ENCODE measurements at places on chromosomes 13 and 19.

GRCh38 chr13:97512732-97513131, 78.8 kb downstream of the RAP2A start:
- DNase-seq: no peak

DNA sequence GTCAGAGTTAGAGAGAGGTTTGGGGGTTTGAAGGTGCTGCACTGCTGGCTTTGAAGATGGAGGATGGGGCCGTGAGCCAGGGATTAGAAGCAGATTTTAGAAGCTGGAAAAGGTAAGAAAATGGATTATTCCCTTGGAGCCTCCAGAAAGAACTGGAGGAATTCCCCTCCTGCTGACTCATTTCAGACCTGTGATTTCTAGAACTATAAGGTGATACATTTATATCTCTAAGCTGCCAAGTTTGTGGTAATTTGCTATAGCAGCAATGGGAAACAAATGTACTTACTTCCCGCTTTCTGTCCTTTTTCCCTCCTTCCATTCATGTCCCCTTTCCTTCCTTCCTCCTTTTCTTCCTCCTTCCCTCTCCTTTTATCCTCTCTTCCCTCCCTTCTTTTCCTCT, 78.5 kb upstream of the PCDH8 start:
- no peak for DNase-seq

DNA sequence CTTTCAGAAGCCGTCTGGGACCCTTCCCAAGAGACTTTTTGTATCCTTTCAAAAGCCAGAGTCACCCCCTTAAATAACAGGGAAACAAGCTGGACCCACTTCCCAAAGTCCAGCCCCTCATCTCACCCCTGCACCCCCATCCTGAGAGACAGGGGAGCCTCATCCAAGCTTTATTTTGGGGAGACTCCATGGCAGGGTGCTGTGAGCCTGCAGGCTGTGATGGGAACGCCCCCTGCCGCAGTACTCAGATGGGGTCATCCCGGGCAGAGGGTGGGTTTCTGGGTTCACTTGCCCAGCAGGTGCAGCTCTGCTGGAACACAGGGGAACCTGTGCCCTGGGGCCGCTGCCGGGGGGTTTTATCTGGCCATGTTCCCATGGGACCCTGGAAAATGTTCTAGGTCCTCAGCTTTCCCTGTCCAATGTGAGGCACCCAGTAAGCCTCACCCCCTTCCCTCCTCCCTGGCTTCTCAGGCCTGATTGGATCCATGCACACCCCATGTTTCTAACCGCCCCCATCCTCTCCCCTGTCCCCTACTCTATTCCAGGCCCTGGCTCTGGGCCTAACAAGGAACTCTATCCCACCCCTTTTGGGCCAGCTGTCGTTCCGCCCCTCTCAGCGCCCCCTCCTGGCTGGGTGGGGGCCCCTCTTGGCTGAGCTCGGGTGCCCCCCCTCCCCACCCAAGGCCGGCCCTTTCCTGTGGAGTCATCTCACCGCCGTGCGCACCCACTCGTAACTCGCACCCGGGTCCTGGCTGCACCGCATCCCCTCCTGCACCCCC, 1.0 kb downstream of the HIF3A start:
- DNase-seq: peak; percentile 92

DNA sequence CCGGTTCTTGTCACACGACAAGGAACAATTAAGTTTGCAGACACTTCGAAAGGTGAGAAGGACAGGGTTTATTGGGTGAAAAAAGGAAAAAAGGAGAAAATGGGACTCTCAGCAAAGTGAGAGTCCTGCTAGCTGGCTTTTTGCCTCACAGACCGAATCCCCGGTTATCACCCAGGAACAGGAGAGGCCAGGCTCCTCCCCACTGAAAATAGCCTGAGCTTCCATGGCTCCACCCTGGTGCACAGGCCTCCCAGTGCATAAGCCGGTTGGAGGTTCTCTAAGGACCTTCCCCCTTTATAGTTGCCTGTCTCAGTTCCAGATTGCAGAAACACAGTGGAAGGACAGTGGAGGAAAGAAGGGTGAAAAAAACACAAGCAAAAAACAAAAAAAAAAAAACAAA, 571.7 kb downstream of the KCTD12 start:
- DNase-seq: no peak

DNA sequence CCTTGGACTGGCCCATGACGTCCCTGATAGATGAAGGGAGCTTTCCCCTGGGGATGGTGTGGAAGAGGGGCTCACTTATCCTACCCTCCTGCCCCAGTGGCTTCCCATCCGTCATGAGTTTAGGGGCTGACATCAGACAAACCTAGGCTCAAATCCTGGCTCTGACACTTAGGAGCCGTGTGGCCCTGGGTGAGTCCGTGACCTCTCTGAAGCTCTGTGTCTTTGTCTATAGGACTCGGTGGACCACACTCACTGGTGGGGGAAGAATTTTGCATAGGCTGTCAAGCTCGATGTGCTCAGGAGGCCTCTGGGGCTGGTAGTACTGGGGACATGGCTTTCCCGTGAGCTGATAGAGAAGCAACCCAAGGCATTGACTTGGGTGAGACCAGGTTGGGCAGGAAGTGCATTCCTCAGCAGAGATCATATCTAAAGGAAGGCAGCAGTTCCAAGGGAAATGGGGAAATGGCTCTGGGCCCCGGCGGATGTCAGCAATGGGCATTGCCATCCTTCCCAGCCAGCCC, 17.4 kb upstream of the AP1M2 start:
- DNase-seq: no peak

GRCh38 chr13:33764716-33765115, 53.2 kb upstream of the RFC3 start:
- DNase-seq: no peak

GRCh38 chr19:33725567-33725966, 71.1 kb upstream of the KCTD15 start:
- no peak for DNase-seq
